ENCODE measurements at places on chromosomes 2 and 18. TPM values are rescaled to one million over a fixed set of nuclear protein-coding genes. Genes with fewer than 3 reads are reported as not detected.

The SCN7A gene
- total RNA-seq = under 0.01 TPM

The ITGB6 gene
- total RNA-seq = 36.2 TPM

The PRKRA gene
- 70.8 TPM for total RNA-seq

The BMP10 gene
- total RNA-seq = not detected

The FZD7 gene
- 0.85 TPM for total RNA-seq

The MOB4 gene
- 28.4 TPM for total RNA-seq

The IL1A gene
- total RNA-seq = 230 TPM

The KRTCAP3 gene
- total RNA-seq = 28.6 TPM

The CHST9 gene
- 1.3 TPM for total RNA-seq

The SLC9A4 gene
- total RNA-seq = 2.7 TPM

The PSMA8 gene
- total RNA-seq = not detected

The POTEI gene
- not detected for total RNA-seq

The GKN1 gene
- not detected for total RNA-seq

The CROCC2 gene
- not detected for total RNA-seq

The LYPD6B gene
- total RNA-seq = 4.6 TPM

The CNGA3 gene
- not detected for total RNA-seq

The AOX1 gene
- 4.7 TPM for total RNA-seq

The GBX2 gene
- total RNA-seq = not detected

The GALNT5 gene
- 27.0 TPM for total RNA-seq

The GCKR gene
- not detected for total RNA-seq

The ST3GAL5 gene
- total RNA-seq = 13.6 TPM

The PLA2R1 gene
- 4.0 TPM for total RNA-seq

The MBD5 gene
- 6.6 TPM for total RNA-seq

The VWA3B gene
- total RNA-seq = not detected
